ENCODE measurements at places on chromosomes 1 and 21. TPM values are rescaled to one million over a fixed set of nuclear protein-coding genes. Genes with fewer than 3 reads are reported as not detected.

GRCh38 chr1:85867189-85867588 lies 159.0 kb upstream of the ZNHIT6 start:
- no peak for DNase-seq

DNA sequence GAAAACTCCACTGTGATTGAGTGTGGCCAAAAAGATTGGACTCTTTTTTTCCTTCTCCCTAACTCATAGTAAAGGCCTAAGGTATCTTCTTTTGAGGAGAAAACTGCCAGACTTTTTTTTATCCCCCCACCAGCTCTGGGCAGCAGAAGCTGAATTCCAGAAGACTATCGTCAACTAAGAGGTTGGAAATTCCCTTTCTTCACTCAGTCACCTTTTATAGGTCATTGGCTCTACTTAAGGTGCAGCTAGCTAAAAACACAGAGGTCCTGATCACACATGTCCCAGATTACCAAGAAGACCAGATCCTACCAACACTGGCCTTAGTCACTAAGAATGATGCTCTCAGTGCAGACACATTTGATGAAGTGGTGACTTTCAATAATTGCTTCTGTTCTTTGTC lies 1441.2 kb downstream of the PLA2G4A start:
- no peak for DNase-seq

DNA sequence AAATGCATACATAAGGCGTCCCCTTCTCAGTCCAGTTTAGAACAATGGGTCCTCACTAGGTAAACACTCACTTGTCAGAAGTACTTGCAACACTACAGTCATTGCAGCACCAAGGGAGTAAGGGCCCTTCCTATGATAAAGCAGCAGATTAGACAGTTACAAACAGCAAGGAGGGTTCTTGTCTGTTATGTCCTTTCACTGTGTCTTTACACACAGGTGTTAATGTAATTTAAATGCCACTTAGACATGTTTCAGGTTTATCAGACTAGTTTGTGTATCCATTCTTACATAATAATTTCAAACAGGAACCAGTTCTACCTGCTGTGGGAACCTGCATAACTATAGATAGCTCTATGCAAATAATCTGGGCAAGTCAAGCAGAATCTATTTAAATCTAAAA lies 105.6 kb upstream of the USH2A start:
- no peak for DNase-seq

DNA sequence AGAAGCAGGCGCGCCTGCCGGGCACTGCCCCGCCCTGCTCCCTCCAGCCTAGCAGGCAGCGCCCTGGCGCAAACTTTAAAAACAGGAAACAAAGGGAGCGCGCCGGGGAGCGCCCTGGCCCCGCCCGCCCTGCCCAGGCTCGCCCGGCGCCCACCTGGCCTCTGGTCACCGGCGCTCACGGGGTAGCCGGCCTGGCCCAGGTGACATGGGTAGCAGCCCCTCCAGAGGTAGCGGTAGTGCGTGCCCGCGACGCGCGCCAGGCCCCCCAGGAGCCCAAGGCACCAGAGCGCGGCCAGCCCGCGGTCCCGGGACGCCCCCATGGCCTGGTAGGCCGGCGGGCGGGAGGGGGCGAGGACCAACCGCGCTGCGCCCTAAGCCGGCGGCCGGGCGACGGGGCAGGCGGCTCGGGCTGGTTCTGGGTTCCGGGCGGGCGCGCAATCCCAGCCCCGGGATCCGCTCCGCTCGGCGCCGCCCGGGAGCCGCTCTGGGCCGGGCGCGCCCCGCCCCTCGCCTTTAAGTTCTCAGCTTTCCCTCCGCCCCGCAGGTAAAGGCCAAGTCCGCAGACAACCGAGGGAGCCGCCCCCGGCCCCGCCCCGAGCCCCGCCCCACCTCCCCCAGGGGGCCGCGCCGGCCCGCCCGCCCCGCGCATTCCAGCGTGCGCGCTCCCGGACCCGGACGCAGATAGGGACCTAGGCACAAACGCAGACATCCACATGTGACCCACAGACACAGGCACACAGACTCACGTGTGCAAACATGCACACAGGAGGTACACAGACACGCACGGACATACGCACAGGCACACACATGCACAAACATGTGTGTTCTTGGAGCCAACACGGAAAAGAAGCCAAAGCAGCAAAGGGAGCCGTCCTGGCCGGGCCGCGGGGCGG lies 76.7 kb downstream of the ARHGEF16 start:
- DNase-seq: peak; percentile 85

DNA sequence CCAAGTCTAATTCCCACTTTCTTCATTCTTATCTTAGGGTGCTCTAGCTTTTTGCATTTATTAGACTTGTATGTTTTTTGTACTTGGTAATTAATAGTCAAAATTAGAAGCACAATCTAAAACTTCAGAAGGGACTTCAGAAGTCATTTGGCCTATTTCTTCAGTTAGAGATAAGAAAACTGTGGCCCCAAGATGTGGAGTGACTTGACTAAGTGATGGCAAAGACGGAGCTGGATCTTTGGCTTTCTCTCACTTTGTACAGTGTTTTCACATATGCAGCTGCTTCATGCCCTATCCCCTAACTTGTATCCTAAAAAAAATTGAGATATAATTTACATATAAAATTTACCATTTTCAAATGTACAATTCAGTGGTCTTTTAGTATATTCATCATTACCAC lies 21.7 kb downstream of the EPB41 start:
- no peak for DNase-seq

- DNase-seq: no peak
Observed at GRCh38 chr1:186498695-186499389, 37.9 kb upstream of the PDC start.

DNA sequence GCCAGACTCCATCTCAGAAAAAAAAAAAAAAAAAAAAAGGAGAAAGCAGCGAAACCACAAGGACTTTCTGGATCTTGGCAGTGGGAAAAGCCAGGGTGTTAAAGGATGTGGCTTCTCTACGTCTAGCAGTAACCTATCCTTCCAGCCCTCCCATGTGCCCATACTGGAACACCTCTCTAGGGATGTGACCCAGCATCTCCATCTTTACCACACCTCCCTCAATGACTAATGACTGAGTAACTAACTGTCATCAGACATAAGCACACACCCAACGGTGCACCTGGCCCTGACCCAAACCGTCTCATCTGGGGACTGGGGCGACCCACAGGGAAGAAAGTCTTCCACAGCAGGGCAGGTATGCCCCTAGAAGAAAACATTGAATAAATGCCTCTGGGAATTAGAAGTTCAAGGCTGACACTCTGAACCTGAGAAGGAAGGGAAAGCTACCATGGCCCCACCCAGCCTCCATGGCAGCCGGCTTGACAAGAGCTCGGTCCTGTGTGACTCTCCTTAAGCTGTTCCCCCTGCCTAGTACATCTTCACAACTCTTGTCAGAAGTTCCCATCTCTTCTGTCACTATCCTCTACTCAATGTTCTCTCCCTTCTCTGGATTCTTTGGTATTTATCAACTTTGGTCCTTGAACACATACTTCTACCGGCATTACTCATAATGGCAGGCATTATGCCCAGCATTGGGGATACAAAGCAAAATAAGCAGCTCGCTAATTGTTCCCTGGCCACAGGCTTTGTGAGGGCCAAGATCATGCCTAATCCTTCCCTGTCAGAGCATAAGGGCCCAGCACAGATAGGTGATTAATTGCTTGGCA lies 14.8 kb upstream of the PAQR6 start:
- DNase-seq: no peak

GRCh38 chr1:24463776-24464735 lies 38.6 kb upstream of the RCAN3 start:
- no peak for DNase-seq

- no peak for DNase-seq
Observed at GRCh38 chr1:7755448-7755847, 15.6 kb upstream of the VAMP3 start.

- DNase-seq: no peak
Observed at GRCh38 chr1:225963735-225964530, 22.9 kb upstream of the LEFTY2 start.

The COL9A2 gene
- total RNA-seq: 2.4 TPM

The RSPO1 gene
- not detected for total RNA-seq

The CLIC6 gene
- total RNA-seq: 0.14 TPM

The ICOSLG gene
- 22.9 TPM for total RNA-seq

The BCL10 gene
- 50.0 TPM for total RNA-seq

The GSTM3 gene
- 14.8 TPM for total RNA-seq

The TMEM200B gene
- not detected for total RNA-seq

Data from CD4-positive, alpha-beta T cell (primary cell).